ENCODE measurements at places on chromosomes 7 and 10. TPM values are rescaled to one million over a fixed set of nuclear protein-coding genes. Genes with fewer than 3 reads are reported as not detected.

- no peaks in the 10 kb centered on the region for H3K4me1 ChIP-seq
- no peak overlapping the region for H3K4me3 ChIP-seq
- DNase-seq = no peak
- no peak overlapping the region for H3K27ac ChIP-seq
- no peaks in the 10 kb centered on the region for H3K27me3 ChIP-seq
These were observed 16.0 kb upstream of the ZNF33B start for GRCh38 chr10:42654419-42654818.

Gene TOMM7
- total RNA-seq = 376 TPM

- no peaks in the 10 kb centered on the region for H3K36me3 ChIP-seq
- H3K27ac ChIP-seq = no peak overlapping the region
- DNase-seq = no peak
- peaks cover 8% of the 10 kb centered on the region for H3K4me1 ChIP-seq
- peaks cover 76% of the 10 kb centered on the region for H3K27me3 ChIP-seq
- H3K4me3 ChIP-seq = no peak overlapping the region
These were observed 137.3 kb downstream of the PLXNA4 start for GRCh38 chr7:132438926-132439325.

- peaks cover 6% of the 10 kb centered on the region for H3K4me1 ChIP-seq
- no peak overlapping the region for H3K27ac ChIP-seq
- H3K4me3 ChIP-seq = no peak overlapping the region
- H3K27me3 ChIP-seq = no peaks in the 10 kb centered on the region
These were observed 22.7 kb downstream of the EXOC4 start for GRCh38 chr7:133275446-133276095.

GRCh38 chr7:63041786-63042185 lies 956.9 kb upstream of the ZNF722 start:
- no peak overlapping the region for H3K4me3 ChIP-seq
- no peaks in the 10 kb centered on the region for H3K27me3 ChIP-seq
- no peaks in the 10 kb centered on the region for H3K4me1 ChIP-seq

GRCh38 chr10:16520900-16521299 lies 779 bp downstream of the C1QL3 start:
- no peak overlapping the region for H3K27ac ChIP-seq
- DNase-seq = no peak
- H3K36me3 ChIP-seq = peaks cover 19% of the 10 kb centered on the region
- no peaks in the 10 kb centered on the region for H3K27me3 ChIP-seq
- H3K4me3 ChIP-seq = no peak overlapping the region

DNA sequence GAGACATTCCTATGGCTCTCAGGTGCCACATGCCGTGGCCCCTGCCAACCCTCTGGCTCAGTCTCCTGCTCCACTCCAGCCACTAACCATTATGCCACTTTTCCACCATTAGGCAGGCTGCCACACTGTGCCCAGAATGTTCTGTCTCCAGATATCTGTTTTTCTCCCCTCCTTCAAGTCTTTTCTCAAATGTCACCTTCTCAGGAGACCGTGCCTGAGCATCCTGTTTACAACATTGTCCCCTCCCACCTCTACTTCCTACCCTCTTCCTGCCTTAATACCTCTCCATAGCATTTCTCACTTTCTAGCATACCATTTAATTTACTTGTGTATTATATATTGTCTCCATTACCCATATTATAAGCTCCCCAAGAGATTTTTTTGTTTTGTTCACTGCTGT lies 162.5 kb upstream of the LYZL2 start:
- H3K36me3 ChIP-seq = no peaks in the 10 kb centered on the region
- peaks cover 10% of the 10 kb centered on the region for H3K4me1 ChIP-seq
- H3K27ac ChIP-seq = no peak overlapping the region
- no peak for DNase-seq
- H3K4me3 ChIP-seq = no peak overlapping the region

DNA sequence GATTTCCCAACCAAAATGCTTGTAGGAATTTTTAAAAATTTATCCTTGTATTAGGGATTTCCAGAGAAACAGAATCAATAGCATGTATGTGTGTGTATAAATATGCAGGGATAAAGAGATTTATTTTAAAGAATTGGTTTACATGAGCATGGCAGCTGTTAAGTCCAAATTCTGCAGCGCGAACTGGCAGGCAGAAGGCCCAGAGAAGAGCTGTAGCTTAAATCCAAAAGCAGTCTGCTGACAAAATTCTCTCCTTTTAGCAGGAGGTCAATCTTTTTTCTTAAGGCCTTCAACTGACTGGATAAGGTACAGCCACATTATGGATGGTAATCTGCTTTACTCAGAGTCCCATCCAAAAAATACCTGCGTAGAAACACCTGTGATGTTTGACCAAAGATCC lies 42.0 kb downstream of the PRR15 start:
- no peaks in the 10 kb centered on the region for H3K27me3 ChIP-seq
- H3K4me3 ChIP-seq = no peak overlapping the region
- H3K36me3 ChIP-seq = no peaks in the 10 kb centered on the region

Gene LIPK
- not detected for total RNA-seq

DNA sequence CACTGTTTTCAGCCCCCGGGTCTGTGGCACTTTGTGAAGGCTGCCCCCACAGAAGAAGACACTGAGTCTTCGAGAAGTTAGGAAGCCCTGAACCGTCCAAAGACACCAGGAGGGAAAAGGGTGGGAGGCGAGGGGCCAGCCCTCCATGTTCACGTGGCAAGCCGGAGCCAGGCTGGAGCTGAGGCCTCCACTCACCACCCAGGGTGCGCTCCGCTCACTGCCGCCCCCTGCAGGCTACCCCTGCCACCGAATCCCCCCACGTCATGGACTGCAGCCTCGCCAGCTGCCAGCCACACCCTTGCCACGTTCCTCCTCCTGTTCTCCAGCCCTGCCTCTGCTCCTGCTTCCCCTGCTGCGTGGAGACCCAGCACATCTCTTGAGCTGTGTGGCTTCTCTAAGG lies 59.0 kb upstream of the EN2 start:
- no peaks in the 10 kb centered on the region for H3K4me1 ChIP-seq
- H3K36me3 ChIP-seq = no peaks in the 10 kb centered on the region
- H3K27ac ChIP-seq = no peak overlapping the region
- H3K27me3 ChIP-seq = peaks cover 65% of the 10 kb centered on the region

GRCh38 chr10:114548662-114549061 lies 109.4 kb downstream of the ABLIM1 start:
- peak overlapping the region; percentile 23 for H3K27ac ChIP-seq
- H3K4me1 ChIP-seq = peaks cover 25% of the 10 kb centered on the region
- H3K27me3 ChIP-seq = no peaks in the 10 kb centered on the region
- H3K36me3 ChIP-seq = peaks cover 3% of the 10 kb centered on the region
- DNase-seq = peak; percentile 61

DNA sequence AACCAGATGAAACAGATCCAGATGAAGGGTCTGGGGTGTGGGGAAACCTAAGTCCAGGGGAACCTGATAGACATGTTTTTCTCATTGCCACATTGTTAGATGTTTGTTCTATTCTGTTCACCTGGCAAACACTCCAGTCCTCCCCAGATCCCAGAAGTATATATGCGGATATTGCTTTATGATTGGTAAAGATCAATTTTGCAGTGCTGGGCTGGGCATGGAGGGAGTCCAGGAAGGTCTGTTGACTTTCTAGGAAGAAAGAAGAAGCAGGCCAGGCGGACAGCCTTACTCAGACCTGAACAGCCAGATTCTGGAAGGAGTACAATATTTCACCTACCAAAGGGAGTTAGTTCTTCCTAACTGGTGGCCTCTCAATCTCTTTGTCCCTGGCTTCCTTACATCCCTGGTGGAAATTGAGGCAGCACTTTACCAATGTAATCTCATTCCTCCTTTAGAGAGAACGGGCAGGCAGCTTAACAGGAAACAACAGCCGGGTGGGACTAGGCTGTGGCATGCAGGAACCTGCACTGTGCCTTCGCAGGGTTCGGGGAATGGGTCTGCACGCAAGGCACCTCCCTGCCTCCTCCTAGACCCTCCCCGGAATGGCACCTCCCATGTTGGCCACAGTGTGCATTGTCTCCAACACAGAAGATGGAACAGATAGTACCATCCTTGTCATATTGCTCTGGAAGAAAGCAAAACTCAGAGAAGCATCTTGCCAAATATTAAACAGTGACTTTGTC lies 930 bp downstream of the GIMAP6 start:
- no peaks in the 10 kb centered on the region for H3K27me3 ChIP-seq
- H3K4me1 ChIP-seq = no peaks in the 10 kb centered on the region
- no peak overlapping the region for H3K27ac ChIP-seq
- DNase-seq = no peak
- H3K36me3 ChIP-seq = no peaks in the 10 kb centered on the region
- H3K4me3 ChIP-seq = no peak overlapping the region

DNA sequence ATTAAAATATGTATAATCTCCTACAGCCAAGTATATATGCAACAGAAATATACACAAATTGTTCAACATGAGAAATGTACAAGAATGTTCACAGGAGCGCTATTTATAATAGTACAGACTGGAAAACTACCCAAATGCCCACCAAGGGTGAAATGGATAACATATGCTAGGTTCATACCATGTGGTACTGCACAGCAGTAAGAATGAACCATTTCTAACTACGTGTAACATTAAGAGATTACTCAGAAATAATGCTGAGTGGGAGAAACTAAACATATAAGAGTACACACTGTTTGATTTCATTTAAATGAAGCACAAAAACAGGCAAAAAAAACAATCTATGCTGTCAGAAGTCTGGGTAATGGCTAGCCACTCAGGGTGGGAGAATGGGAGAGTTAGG lies 45.8 kb downstream of the RNLS start:
- peaks cover 30% of the 10 kb centered on the region for H3K4me1 ChIP-seq
- H3K4me3 ChIP-seq = no peak overlapping the region
- H3K27ac ChIP-seq = peak overlapping the region; percentile 74
- no peak for DNase-seq
- H3K27me3 ChIP-seq = no peaks in the 10 kb centered on the region
- no peaks in the 10 kb centered on the region for H3K36me3 ChIP-seq

DNA sequence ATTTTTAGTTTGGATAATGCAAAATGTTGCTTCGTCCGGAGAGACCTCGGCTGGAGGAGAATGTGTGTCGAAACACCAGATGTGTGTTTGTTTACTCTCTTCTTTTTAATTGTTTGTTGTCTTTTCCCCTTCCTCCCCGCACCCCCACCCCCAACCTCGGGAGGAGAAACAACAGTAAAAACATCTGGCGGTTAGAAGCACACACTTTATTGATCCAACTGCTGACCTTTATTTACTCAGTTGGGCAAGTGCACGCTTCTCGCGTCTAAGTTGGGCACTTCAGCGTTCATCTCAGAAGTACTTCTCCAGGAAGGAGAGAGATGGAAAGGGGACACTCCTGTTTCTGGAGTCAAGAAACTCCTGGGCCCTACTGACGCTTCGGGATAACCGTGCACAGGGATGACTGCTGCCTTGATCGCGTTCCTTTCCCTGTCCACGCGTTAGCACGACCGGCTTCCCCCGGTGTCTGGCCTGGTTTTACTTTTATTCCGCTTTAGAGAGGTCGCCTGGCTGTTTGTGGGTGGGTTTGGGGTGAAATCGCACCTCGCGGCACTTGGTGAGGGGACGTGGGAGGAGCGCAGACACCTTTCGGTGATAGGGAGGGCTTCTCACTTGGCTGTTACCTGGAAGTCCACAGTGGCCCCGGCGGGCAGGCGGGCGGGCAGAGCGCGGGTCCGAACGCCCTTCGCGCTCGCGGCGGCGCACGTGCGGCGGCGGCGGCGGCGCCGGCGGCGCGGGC lies 168.3 kb upstream of the PPP1R3A start:
- peaks cover 100% of the 10 kb centered on the region for H3K27me3 ChIP-seq
- peaks cover 6% of the 10 kb centered on the region for H3K4me1 ChIP-seq
- no peak overlapping the region for H3K27ac ChIP-seq
- H3K36me3 ChIP-seq = no peaks in the 10 kb centered on the region
- peak overlapping the region; percentile 67 for H3K4me3 ChIP-seq
